NCI-H226 (cell line): ENCODE measurements at places on chromosomes 2 and 18.
A peak's percentile ranks its signal among the peaks of the same experiment; 100 is the strongest.

DNA sequence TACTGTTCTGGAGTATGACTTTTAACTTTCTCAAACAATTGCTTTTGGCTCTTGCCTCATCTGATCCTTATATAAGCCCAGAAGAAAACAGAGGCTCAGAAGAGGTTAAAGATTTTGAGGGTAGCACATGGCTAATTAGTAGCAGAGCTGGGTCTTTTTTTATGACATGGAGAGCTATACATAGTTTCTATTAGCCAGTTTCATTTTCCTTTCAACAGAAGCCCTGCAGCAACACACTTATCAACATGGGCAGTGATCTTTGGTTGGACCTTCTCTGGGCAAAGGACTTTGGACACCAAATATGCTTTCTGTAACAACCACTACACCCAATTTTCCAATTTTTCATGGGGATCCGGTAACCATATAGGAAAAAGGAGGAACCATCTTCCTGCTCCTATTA lies 64.9 kb downstream of the NCKAP5 start:
- no peak for DNase-seq

DNA sequence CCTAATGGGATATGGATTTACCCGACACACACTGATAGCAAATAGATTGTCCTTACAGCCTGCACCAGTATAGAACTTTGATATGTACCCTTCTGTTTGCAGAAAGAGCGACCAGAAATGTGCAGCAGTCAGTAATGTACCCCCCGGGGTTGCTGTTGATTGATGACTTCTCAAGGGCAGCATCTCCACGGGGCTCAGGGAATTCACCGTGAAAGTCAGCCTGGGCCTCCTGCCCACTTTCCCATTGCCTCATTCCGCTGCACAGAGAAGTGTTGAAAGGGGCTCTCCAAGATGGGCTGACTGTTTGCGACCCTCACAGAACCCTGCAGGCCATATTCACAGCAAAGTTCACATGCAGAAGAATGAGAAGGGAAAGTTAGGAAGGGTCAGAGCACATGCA lies 241.3 kb downstream of the PRKCE start:
- DNase-seq: peak; percentile 25

GRCh38 chr18:56035546-56035945 lies 447.6 kb upstream of the TCF4 start:
- no peak for DNase-seq

- DNase-seq: no peak
These were observed 54.3 kb downstream of the MARCHF4 start for GRCh38 chr2:216317831-216318520.

- no peak for DNase-seq
These were observed 150.7 kb downstream of the MEIS1 start for GRCh38 chr2:66585587-66585986.

DNA sequence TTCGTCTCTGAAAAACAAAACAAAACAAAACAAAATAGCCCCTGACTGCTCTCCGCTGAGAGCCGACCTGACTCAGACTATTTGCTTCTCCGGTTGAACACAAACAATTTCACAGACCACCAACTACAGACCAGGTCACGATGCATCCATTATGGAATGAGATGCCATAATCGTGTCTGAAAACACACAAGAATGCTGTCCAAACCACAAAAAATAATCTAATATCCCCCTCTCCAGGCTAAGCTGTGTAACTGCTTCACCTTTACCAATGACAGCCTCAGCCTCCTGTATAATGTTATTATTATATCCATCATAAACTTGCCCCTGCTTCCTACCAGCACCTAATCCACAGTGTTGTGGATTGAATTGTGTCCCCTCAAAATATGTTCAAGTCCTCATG lies 114.7 kb downstream of the DNAH6 start:
- no peak for DNase-seq

GRCh38 chr2:28956415-28956826 lies 24.7 kb upstream of the TOGARAM2 start:
- no peak for DNase-seq

DNA sequence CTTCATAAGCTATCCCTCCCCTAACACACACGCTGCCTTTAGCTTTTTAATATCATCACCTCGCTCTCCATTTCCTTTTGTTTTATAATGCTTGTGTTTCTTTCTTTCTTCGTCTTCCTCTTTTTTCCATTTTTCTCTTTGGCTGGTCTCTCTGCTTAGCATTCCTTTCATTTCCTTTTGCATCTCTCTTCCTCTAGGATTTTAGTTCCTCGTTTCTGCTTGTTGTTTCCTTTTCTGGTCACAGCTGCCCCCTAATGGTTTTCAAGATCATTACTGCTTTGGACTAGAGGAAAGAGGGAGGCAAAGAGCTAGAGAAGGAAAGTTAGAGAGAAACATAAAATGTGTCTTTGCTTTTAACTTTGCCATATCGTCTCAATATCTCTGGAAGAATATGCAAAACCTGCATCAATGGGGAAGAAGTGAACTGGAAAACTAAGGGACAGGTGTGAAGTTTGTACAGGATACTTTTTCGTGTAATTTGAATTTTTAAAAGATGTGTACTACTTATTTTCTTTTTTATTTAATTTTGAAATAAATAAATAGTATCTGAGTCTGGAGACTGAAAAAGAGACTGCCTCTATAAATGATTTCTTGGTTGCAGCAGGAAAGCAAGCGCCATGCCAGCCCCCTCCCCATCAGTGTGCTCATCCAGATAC lies 6.3 kb upstream of the NRP2 start:
- peak; percentile 43 for DNase-seq
